ENCODE measurements at places on chromosomes 7 and 10. TPM values are rescaled to one million over a fixed set of nuclear protein-coding genes. Genes with fewer than 3 reads are reported as not detected.

CRYGN gene
- polyA plus RNA-seq: 0.72 TPM

SEMA3E gene
- not detected for polyA plus RNA-seq

DNA sequence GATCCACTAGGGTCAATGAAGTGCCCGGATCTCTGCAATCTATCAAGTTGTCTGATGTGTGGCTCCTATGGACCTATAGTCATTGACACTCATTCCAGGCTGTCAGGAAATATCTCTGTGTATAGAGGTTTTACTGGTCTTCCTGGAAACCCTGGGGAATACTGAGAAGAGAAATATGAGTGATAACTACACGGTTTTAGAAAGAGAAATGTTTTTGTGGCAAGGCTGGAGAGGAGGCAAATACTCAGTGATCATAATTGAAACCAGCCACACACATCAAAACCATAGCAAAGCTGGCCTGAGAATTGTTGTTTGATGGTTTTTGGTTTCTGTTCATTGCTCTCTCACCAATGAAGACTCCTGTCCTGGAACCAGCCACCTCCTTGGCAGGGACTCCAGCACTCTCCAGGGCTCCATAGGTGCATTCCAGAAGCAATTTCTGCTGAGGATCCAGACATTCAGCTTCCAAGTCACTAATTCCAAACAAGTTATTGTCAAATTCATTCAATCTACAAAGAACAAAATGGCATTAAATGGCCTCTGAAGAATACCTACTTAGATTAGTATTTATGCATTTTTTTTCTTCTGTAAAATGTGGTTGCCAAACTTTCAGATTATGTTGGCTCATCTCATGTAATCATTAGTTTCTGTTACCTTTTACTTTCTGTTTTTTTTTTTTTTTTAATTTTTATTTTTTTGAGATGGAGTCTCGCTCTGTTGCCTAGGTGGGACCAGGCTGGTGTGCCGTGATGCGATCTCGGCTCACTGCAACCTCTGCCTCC, 108.6 kb upstream of the ABI1 start:
- DNase-seq: no peak
- no peak overlapping the region for H3K4me3 ChIP-seq
- H3K4me1 ChIP-seq: no peaks in the 10 kb centered on the region
- no peaks in the 10 kb centered on the region for H3K27me3 ChIP-seq

GRCh38 chr10:43253461-43254198, 13.2 kb downstream of the RASGEF1A start:
- H3K27me3 ChIP-seq: no peaks in the 10 kb centered on the region
- DNase-seq: peak; percentile 68
- no peak overlapping the region for H3K4me3 ChIP-seq
- H3K27ac ChIP-seq: no peak overlapping the region

- no peaks in the 10 kb centered on the region for H3K27me3 ChIP-seq
- peaks cover 54% of the 10 kb centered on the region for H3K4me1 ChIP-seq
- H3K4me3 ChIP-seq: peak overlapping the region; percentile 78
- DNase-seq: no peak
- H3K36me3 ChIP-seq: peaks cover 12% of the 10 kb centered on the region
- peak overlapping the region; percentile 96 for H3K27ac ChIP-seq
Observed at GRCh38 chr10:110872984-110873923, 1.5 kb downstream of the PDCD4 start.

- H3K27ac ChIP-seq: peak overlapping the region; percentile 92
- peak overlapping the region; percentile 71 for H3K4me3 ChIP-seq
Observed at GRCh38 chr7:155296788-155297516, 726 bp upstream of the INSIG1 start.

- H3K4me1 ChIP-seq: no peaks in the 10 kb centered on the region
- H3K27ac ChIP-seq: no peak overlapping the region
- H3K36me3 ChIP-seq: no peaks in the 10 kb centered on the region
- DNase-seq: no peak
Observed at GRCh38 chr10:34168439-34168838, 646.7 kb downstream of the PARD3 start.

GRCh38 chr10:103645141-103646054, 151.9 kb downstream of the NEURL1 start:
- H3K27me3 ChIP-seq: no peaks in the 10 kb centered on the region
- no peak for DNase-seq
- H3K4me3 ChIP-seq: no peak overlapping the region
- peaks cover 3% of the 10 kb centered on the region for H3K4me1 ChIP-seq
- peak overlapping the region; percentile 13 for H3K27ac ChIP-seq
- no peaks in the 10 kb centered on the region for H3K36me3 ChIP-seq

All from spleen (tissue), 13 donors.